ENCODE measurements at places on chromosomes 2 and 18.

- DNase-seq, result no peak
Measured at GRCh38 chr2:33153008-33153407, 206.3 kb downstream of the LTBP1 start.

- no peak for DNase-seq
Measured at GRCh38 chr2:71793926-71794325, 340.6 kb downstream of the DYSF start.

GRCh38 chr18:74689251-74689650 is 91.6 kb downstream of the ZNF407 start:
- DNase-seq, result no peak

DNA sequence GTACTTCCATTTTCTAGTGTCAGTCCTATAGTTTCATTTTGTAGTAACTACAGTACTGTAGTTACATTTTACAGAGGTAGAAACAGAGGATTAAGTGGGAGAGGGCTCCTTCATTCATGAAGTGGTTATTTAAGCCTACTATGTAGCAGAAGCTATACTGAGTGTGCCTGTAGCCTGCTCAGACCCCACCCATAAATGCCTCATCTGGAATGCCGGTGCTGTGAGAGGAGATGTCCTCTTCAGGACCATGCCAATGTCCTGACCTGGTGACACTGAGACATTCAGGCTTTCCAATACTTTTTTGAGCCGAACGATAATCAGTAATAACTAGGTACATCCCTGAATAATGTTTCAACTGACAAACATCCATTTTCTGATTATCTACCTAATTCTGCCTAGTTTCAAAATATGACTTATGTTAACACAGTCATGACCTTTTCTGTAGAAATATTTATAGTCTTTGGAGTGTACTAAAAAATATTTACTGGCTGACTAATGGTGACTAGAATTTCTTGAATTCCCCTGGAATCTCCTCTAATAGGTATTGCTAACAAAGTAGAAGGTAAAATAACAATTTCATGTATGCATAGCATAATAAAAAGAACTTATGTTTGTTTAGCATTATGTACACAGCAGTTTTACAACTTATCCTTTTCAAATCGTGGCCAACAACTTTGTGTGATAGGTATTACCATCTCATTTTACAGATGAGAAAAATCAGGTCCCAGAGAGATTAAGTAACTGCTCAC is 10.2 kb upstream of the ARHGAP28 start:
- no peak for DNase-seq

- DNase-seq, result no peak
Measured at GRCh38 chr2:137644731-137645130, 319.5 kb upstream of the HNMT start.

DNA sequence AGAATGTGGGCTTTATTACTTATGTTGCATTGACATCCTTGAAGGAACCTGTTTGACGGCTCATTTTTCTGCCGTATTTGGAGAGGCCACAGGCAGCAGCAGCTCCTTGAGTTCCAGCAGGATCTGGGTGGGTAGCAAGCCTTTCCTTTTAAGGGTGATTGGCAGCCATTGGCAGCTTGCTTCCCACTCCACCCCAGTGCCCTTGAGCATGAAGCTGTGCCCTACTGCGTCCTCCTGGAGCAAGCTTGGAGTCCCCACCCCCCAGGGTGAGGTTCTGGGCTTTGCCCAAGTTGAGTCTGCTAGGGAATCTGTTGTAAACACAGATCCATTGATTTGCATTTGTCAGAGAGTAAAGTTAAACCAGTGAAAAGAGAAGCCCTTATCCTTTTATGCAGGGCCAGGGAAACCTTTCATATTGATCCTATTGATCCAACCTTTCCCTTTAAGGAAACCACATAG is 9.2 kb downstream of the ONECUT2 start:
- DNase-seq, result no peak

DNA sequence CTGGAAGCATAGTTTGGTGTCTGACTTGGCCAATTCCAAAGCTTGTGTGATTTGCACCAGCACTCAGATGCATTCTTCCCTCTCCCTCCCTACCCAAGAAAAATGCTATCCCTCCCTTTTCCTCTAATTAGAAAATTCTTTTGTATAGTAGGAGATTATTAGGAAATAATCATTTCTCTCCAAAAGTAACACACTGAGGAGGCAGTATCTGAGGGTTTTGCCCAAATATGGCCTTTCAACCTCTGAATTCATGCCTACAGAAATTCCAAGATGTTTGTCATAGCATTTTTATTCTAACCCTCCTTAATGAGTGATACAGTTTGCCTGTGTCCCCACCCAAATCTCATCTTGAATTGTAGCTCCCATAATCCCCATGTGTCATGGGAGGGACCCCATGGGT is 5.0 kb upstream of the TMEM18 start:
- DNase-seq, result no peak

GRCh38 chr2:132415915-132416722 is 486 bp upstream of the GPR39 start:
- no peak for DNase-seq

GRCh38 chr2:217482056-217482710 is 520.6 kb downstream of the TNS1 start:
- DNase-seq, result no peak

GRCh38 chr2:172120118-172120517 is 17.4 kb upstream of the DLX2 start:
- no peak for DNase-seq

DNA sequence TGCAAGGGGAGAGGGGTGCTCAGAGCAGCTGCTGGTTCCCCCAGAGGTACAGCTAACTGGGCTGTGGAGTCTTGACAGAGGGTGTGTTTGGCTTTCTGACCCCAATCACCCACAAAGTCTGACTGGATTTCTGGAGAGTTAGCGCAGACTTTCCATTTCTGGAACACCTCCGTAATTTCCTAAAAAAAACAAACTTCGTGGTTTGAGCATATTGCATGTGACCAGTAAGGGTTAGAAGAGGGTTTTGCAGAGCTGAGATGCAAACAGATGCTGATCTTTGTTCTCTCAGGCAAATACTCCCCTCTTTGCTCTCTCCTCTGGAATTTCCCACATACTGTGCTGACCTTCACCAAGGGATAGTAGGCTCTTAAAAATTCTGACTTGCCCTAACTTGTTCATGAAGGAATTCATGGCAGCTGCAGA is 44.5 kb upstream of the TMEM247 start:
- DNase-seq, result no peak

DNA sequence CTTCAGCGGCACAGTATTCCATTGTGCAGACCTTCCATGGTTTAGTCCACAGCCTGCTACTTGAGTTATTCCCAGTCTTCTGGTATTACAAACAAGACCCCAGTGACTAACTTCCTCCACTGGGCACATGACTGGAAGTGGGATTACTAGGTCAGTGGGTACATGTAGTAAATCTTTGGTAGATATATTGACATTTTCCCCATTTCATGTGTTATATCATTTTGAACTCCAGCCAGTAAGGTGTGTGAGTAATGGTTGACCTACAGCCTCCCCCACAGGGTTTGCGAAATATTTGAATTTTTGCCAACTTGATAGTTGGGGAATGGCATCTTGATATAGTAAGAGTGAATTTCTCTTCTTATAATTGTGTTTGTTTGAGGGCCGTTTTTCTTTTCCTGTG is 58.8 kb downstream of the RNF144A start:
- no peak for DNase-seq

- no peak for DNase-seq
Measured at GRCh38 chr18:26405190-26405801, 143.1 kb downstream of the KCTD1 start.

GRCh38 chr18:4453567-4453873 is 1.6 kb downstream of the DLGAP1 start:
- DNase-seq, result no peak

DNA sequence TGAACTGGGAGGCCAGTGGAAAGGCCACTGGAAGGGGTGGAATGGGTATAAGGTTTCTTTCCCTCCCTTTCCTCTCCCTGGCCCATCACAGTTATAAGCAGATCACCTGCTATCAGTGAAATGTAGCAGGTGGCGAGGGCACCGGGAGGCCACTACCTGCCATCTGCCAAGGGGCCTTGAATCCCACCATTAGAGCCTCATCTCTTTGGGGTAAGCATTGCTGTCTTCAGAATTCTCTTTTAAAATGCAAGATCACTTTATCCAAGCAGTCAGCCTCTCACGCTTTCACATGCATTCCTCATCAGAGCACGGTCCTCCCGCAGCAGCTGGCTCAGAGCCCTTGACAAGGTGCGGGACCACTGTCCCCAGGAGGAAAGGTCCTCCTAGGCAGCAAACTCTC is 268.5 kb downstream of the CELF4 start:
- no peak for DNase-seq

- no peak for DNase-seq
Measured at GRCh38 chr18:25299426-25300300, 52.3 kb downstream of the ZNF521 start.

GRCh38 chr18:55470826-55471225 is 117.2 kb downstream of the TCF4 start:
- no peak for DNase-seq

DNA sequence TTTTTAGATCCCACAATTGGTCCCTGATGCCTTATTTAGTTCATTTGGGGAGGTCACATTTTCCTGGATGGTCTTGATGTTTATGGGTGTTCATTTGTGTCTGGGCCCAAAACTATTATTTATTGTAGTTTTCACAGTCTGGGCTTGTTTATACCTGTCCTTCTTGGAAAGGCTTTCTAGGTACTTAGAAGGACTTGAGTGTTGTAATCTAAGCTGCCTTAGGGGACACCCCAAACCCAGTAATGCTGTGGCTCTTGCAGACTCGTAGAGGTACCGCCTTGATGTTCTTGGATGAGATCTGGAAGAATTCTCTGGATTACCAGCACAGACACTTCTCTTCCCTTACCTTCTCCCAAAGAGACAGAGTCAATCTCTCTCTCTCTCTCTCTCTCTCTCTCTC is 25.0 kb upstream of the ITSN2 start:
- no peak for DNase-seq

DNA sequence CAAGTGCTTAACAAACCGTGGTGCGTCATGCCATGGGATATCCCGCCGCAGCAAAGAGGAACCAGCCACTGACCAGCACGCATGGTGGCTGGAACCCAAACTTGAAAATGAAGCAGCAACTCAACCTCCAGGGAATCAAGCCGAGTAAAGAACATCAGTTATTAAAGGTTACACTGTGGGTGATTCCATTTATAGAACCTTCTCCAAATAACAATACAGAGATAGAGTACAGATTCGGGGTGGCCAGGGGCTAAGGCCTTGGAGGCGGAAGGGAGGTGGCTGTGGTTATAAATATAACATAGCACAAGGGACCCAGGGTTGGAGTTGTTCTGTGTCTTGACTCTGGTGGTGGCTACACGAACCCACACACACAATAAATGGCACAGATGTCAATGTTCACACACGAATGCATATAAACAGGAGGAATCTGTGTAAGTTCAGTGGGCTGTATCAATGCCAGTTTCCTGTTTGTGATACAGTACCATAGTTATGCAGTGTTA is 123.1 kb downstream of the EIPR1 start:
- no peak for DNase-seq

GRCh38 chr2:167293172-167293781 is 405.0 kb downstream of the XIRP2 start:
- no peak for DNase-seq

DNA sequence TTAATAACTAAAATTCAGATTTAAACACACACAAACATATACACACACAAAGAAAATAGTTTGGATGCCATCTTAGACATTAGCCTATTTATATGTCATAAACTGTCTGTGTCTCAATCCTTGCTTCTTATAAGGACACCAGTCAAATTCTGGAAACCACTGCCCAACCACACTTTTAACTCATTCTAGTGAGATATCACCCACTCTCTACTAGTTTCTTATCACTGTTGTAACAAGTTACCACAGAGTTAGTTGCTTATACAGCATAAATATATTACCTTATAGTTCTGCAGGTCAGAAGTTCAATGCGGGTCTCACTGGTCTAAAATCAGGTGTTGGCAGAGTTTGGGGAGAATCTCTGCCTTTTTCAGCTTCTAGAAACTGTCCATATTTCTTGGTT is 239.1 kb downstream of the MTX2 start:
- no peak for DNase-seq

- no peak for DNase-seq
Measured at GRCh38 chr2:84486441-84487115, 27.5 kb upstream of the SUCLG1 start.

DNA sequence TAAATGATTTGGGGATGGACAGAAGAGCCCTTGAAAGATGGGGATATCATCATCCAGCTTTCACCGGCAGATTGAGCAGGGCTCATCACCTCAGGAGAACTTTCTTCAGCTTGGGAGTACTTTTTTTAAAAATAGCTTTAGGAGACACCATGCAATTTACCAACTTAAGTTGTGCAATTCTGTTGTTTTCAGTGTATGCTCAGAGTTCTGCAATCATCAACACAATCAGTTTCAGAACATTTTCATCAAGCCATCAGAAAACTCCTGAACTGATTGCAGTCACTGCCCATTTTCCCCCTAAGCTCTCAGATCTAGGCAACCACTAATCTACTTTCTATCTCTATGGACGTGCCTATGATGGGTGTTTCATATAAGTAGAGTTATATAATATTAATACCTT is 117.7 kb downstream of the CRIM1 start:
- DNase-seq, result no peak

- DNase-seq, result no peak
Measured at GRCh38 chr2:98917031-98917471, 19.0 kb downstream of the CRACDL start.

GRCh38 chr2:108978709-108979111 is 10.3 kb downstream of the EDAR start:
- no peak for DNase-seq

DNA sequence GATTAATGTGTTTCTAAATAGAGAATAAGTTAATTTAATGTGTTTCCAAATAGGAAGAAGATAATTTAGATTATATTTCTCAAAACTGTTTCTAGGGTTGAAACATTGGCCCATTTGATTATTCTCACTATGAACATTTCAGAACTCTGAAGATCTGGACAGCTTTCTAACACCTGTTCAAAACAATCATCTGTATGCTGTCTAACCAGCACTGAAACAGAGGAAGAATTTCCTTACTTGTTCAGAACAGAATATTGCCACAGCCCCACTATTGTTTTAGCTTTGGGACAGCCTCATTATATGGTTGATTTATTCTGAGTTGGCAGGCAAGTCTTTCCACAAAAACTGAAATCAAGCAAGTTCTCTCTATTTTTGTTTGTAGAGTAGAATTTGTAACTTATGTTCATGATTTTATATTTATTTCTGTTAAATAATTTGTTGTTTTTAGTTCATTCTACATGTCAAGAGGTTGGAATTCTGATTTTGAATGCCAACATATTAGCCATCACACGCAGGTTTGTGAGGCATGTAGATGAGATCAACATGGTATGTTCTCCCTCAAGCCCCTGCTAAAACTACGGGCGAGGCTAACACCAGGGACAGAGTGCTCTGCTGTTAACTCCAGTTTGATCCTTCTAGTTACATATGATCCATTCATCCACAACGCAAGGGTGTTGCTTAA is 11.2 kb downstream of the IL18RAP start:
- DNase-seq, result no peak

- peak; percentile 88 for DNase-seq
Measured at GRCh38 chr2:43127208-43127940, 99.0 kb downstream of the ZFP36L2 start.

DNA sequence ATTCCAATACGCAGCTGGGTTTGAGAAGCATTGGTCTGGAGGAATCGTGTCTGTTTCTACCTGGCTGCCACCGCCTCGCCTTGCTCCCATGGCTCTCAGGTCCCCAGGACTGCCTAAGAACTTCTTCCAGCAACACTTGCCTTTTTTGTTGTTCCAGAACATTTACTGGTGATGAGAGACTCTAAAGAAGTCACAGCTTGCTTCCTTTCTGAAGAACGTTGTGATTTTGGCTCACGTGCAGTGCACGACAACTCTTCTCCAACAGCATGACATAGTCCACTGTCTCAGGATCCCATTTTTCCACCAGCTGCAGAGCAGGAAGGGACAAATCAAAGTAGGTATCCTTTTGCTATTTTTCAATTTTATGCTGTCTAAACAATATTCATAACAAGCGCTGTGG is 940.9 kb downstream of the SLC4A3 start:
- DNase-seq, result no peak

Data from activated gamma-delta T cell treated with anti-CD3 and anti-CD28 coated beads, Interleukin-2, amount 50 U/mL, for 16 hours (primary cell).